ENCODE measurements at places on chromosomes 16 and 17. TPM values are rescaled to one million over a fixed set of nuclear protein-coding genes. Genes with fewer than 3 reads are reported as not detected.

The MYL11 gene
- 3.9 TPM for total RNA-seq

The RHBDL3 gene
- total RNA-seq = 0.15 TPM

The HSPB9 gene
- not detected for total RNA-seq

The FAM20A gene
- total RNA-seq = not detected

The SLFN11 gene
- not detected for total RNA-seq

Measured in OCI-LY7 (cell line).